ENCODE measurements at places on chromosomes 12 and 14. TPM values are rescaled to one million over a fixed set of nuclear protein-coding genes. Genes with fewer than 3 reads are reported as not detected.

- H3K27ac ChIP-seq: no peak overlapping the region
- H3K27me3 ChIP-seq: peaks cover 37% of the 10 kb centered on the region
- H3K4me3 ChIP-seq: no peak overlapping the region
- H3K4me1 ChIP-seq: no peaks in the 10 kb centered on the region
These were observed 34.6 kb upstream of the ADGRD1 start for GRCh38 chr12:130919086-130919485.

DNA sequence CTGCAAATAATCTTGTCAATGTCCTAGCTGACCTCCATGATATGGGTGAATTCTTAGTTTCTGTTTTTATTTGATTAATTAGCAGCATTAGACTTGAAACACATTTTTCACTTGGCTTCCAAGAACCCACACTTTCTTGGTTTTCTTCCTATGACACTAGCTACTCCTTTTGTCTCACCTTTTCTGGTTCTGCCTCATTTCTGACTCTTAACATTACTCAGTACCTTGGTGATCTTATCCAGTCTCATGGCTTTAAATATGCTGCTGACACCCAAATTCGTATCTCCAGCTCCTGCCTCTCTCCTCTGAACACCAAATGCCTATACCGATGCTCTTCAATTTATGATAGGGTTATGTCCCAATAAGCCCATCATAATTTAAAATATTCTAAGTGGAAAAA is 32.0 kb upstream of the SSTR1 start:
- H3K27ac ChIP-seq: no peak overlapping the region
- H3K4me3 ChIP-seq: no peak overlapping the region
- no peaks in the 10 kb centered on the region for H3K27me3 ChIP-seq
- no peak for DNase-seq
- H3K36me3 ChIP-seq: no peaks in the 10 kb centered on the region

GRCh38 chr14:81859046-81859445 is 325.4 kb upstream of the SEL1L start:
- no peak overlapping the region for H3K27ac ChIP-seq
- H3K4me3 ChIP-seq: no peak overlapping the region
- no peaks in the 10 kb centered on the region for H3K36me3 ChIP-seq
- DNase-seq: no peak
- H3K27me3 ChIP-seq: no peaks in the 10 kb centered on the region

- no peaks in the 10 kb centered on the region for H3K36me3 ChIP-seq
- DNase-seq: no peak
- H3K27ac ChIP-seq: no peak overlapping the region
- H3K4me1 ChIP-seq: no peaks in the 10 kb centered on the region
These were observed 401.3 kb downstream of the DIO2 start for GRCh38 chr14:79809849-79810612.

The TRIM9 gene
- 0.46 TPM for total RNA-seq

GRCh38 chr12:113934946-113935345 is 31.2 kb downstream of the RBM19 start:
- no peak overlapping the region for H3K4me3 ChIP-seq
- H3K4me1 ChIP-seq: peaks cover 2% of the 10 kb centered on the region
- no peak for DNase-seq
- H3K27me3 ChIP-seq: no peaks in the 10 kb centered on the region

GRCh38 chr12:131129839-131130238 is 176.1 kb downstream of the ADGRD1 start:
- H3K27me3 ChIP-seq: no peaks in the 10 kb centered on the region
- no peak overlapping the region for H3K4me3 ChIP-seq
- H3K27ac ChIP-seq: no peak overlapping the region

The PDE3A gene
- total RNA-seq: 0.07 TPM

- no peaks in the 10 kb centered on the region for H3K27me3 ChIP-seq
- no peaks in the 10 kb centered on the region for H3K36me3 ChIP-seq
- no peak overlapping the region for H3K4me3 ChIP-seq
- no peak for DNase-seq
These were observed 376.0 kb downstream of the C12orf75 start for GRCh38 chr12:105706321-105706972.

The FAM181A gene
- total RNA-seq: not detected

- H3K36me3 ChIP-seq: peaks cover 73% of the 10 kb centered on the region
- H3K27ac ChIP-seq: peak overlapping the region; percentile 100
- H3K4me1 ChIP-seq: peaks cover 43% of the 10 kb centered on the region
- DNase-seq: no peak
- H3K4me3 ChIP-seq: peak overlapping the region; percentile 100
These were observed 1.2 kb downstream of the PSME2 start for GRCh38 chr14:24145219-24145618.

GRCh38 chr14:95774265-95775160 is 60.6 kb upstream of the TCL1A start:
- no peak overlapping the region for H3K4me3 ChIP-seq
- H3K36me3 ChIP-seq: no peaks in the 10 kb centered on the region
- DNase-seq: peak; percentile 22
- no peaks in the 10 kb centered on the region for H3K4me1 ChIP-seq
- H3K27me3 ChIP-seq: no peaks in the 10 kb centered on the region

DNA sequence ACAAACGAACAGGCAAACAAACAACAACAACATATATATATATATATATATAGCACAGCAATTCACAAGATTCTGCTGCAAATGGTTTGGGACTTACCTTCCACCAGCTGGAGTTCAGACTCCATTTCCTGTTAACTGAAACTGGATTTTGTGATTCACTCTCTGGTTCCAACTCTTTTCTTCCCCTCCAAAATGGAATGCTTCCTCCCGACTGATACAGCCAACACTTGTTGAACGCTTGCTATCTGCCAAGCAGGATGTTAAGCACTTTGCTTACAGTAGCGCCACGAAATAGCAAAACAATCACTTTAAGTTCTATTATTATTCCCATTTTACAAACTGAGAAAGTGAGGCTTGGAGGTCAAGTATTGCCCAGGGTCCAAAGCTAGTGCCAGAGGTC is 116.0 kb upstream of the TMEM132C start:
- no peaks in the 10 kb centered on the region for H3K36me3 ChIP-seq
- H3K4me3 ChIP-seq: no peak overlapping the region
- H3K27ac ChIP-seq: no peak overlapping the region
- DNase-seq: no peak
- H3K27me3 ChIP-seq: no peaks in the 10 kb centered on the region

DNA sequence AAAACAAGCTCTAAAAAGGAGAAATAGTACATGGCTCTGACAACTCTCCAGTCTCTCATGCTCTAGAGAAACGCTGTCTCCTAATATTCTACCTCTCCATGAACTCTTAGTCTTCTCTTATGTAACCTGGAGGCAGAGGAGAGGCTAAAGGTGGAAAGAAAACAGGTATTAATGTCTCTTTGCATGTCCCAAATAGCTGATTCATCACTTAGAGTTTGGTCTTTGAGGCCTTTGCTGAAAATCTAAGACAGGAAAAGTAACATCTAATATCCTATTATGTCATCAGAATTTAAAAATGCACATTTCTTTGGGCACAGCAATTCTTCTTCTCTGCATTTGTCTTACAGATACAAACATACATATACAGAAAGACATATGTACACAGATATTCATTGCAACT is 127.2 kb downstream of the DHRS2 start:
- DNase-seq: no peak
- H3K4me3 ChIP-seq: no peak overlapping the region
- H3K4me1 ChIP-seq: no peaks in the 10 kb centered on the region
- peaks cover 8% of the 10 kb centered on the region for H3K27me3 ChIP-seq

- H3K4me1 ChIP-seq: peaks cover 4% of the 10 kb centered on the region
- H3K36me3 ChIP-seq: no peaks in the 10 kb centered on the region
- H3K27ac ChIP-seq: no peak overlapping the region
- H3K27me3 ChIP-seq: peaks cover 3% of the 10 kb centered on the region
These were observed 13.4 kb downstream of the TNFAIP2 start for GRCh38 chr14:103136388-103137271.

DNA sequence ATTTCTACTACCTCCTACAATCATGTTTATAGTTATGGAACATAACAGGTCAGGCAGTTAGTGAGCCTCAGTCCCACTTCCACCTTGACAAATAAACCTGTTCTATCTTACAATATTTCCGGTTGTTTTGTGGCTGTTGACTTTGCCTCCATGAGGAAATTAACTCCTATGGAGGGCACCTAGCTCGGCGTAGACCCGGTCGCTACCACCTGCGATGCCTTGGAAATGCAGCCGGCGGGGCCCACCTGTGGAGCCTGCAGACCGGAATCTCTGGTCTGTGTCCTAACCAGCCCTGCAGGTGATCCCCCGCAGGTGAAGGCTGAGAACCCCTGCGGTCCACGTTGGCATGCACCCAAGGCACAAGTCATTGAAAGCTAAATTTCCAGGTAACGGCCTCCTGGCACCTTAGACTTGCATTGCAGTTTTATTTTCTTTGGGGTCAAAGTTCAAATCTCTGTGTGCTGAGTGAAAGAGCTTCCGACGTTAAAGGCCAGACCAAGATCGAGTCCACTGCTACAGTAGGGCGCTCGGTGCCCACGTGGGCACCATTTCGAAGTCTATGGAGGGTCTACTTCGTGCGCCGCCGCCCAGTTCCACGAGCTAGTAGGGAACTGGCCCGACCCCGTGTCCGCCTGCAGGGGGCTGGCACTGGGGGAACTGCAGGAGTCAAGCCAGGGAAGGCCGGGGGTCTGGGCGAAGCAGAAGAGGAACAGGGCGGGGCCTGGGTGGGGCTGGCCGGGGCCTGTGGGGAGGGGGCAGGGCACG is 782 bp upstream of the PIWIL1 start:
- no peak for DNase-seq
- no peaks in the 10 kb centered on the region for H3K36me3 ChIP-seq
- no peak overlapping the region for H3K27ac ChIP-seq
- peaks cover 18% of the 10 kb centered on the region for H3K27me3 ChIP-seq

The IL26 gene
- total RNA-seq: 0.30 TPM

DNA sequence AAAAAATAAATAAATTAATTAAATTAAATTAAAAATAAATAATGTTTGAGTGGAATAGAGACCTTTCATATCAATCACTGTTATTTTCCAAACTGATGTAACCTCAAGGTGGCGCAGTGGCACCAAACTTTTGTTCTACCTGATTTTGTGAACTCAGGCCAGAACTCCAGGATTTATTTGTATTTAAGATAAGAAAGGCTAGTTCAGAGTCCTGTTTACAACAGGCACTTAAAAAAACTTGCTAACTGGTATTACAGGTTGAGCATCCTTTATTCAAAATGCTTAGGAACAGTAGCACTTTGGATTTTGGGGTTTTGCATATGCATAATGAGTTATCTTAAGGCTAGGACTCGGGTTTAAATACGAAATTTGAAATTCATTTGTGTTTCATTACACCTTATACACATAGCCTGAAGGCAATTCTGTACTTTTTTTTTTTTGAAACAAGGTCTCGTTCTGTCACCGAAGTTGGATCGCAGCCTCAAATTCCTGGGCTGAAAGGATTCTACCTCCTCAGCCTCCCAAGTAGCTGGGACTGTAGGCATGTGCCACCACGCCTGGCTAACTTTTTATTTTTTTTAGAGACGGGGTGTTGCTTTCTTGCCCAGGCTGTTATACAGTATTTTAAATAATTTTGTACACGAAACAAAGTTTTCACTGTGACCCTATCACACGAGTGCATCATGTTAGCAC is 32.4 kb downstream of the YY1 start:
- H3K4me1 ChIP-seq: peaks cover 32% of the 10 kb centered on the region
- H3K36me3 ChIP-seq: peaks cover 35% of the 10 kb centered on the region
- no peaks in the 10 kb centered on the region for H3K27me3 ChIP-seq
- no peak for DNase-seq

GRCh38 chr14:38721822-38722431 is 381.1 kb downstream of the SEC23A start:
- no peak overlapping the region for H3K4me3 ChIP-seq
- no peak for DNase-seq
- H3K36me3 ChIP-seq: no peaks in the 10 kb centered on the region
- H3K4me1 ChIP-seq: no peaks in the 10 kb centered on the region
- H3K27ac ChIP-seq: no peak overlapping the region

DNA sequence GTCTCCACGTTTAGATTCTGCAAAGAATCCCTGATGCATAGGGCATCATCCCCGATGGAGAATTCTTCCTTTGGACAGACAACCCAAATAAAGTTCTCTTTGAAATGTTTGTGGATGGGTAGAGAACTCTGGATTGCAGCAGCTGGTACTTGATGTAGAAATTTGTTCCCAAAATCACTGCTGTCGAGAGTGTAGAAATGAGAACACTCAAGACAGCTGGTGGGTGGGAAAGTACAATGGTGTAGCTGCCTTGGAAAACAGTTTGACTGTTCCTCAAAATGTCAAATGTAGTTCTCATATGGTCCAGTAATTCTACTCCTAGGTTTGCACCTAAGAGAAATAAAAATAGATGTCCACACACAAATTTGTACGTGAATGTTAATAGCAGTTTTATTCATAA is 671.5 kb upstream of the TMEM132C start:
- no peak for DNase-seq
- no peaks in the 10 kb centered on the region for H3K4me1 ChIP-seq
- no peak overlapping the region for H3K27ac ChIP-seq
- H3K4me3 ChIP-seq: no peak overlapping the region
- no peaks in the 10 kb centered on the region for H3K27me3 ChIP-seq
- H3K36me3 ChIP-seq: no peaks in the 10 kb centered on the region

- no peaks in the 10 kb centered on the region for H3K36me3 ChIP-seq
- H3K27me3 ChIP-seq: peaks cover 28% of the 10 kb centered on the region
- DNase-seq: no peak
- H3K4me1 ChIP-seq: peaks cover 22% of the 10 kb centered on the region
- H3K4me3 ChIP-seq: peak overlapping the region; percentile 82
These were observed 41.6 kb upstream of the CAPRIN2 start for GRCh38 chr12:30796313-30796780.

The TAS2R14 gene
- total RNA-seq: 2.6 TPM

- H3K27ac ChIP-seq: no peak overlapping the region
- no peaks in the 10 kb centered on the region for H3K27me3 ChIP-seq
- H3K4me3 ChIP-seq: no peak overlapping the region
- no peak for DNase-seq
These were observed 191.2 kb upstream of the SSTR1 start for GRCh38 chr14:38016497-38016896.

The SOS2 gene
- total RNA-seq: 17.0 TPM

DNA sequence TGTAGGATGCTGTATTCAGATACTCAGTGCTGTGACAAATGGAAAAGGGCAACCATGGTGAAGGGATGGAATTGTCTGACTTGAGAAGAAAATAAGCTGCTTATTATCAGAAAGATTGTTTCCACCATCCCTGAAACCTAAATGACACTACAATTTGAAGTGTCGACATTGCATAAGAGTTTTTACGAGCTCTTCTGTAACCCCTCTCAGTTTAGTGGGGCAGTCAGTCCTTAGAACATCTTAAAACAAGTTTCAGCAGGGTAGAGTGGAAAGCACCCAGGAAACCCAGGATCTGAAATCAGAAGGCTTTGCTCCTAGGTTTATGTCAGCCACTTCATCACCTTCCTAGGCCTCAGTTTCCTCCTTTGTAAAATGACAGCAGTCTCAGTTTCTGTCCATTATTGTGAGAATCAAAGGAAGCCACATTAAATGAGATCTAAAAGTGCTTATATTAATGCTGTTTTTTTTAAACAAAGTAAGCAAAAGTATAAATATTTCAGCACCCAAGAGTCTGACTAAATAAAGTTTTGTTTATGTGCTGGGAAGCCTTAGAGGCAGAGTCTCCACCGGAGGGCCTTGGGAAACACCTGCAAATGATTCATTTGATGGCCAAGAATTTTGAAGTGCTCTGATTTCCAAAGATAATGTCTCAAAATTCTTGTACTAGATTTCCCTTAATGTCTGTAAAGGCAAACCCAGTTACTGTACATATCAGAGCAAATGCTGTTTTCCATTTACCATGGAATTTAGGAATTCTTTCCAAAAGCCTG is 1.8 kb downstream of the IFT43 start:
- DNase-seq: no peak
- H3K4me1 ChIP-seq: peaks cover 10% of the 10 kb centered on the region
- H3K27ac ChIP-seq: no peak overlapping the region
- no peaks in the 10 kb centered on the region for H3K36me3 ChIP-seq
- H3K4me3 ChIP-seq: no peak overlapping the region
